Fibroblast of lung (primary cell): ENCODE measurements at places on chromosomes 7 and 10. TPM values are rescaled to one million over a fixed set of nuclear protein-coding genes. Genes with fewer than 3 reads are reported as not detected.
A peak's percentile ranks its signal among the peaks of the same experiment; 100 is the strongest.

DNA sequence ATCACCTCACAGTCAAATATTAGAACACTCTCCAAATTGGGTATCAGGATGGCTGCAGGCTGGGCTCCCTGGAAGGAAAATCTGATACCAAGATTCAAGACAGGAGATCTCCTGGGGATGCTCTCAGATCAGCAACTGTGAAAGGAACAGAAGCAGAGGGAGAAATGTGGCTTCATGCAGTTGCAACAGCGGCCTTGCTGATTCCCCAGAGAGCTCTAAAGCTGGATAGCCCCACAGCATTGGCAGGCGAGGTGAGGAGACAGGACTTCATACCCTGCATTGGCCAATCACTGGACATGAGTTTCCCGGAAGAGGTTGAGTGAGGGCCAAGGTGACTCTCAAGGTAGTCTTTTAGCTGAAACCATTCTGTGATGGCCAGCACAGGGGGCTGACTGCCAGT is 190.6 kb downstream of the PTPN20 start:
- DNase-seq, result no peak
- H3K36me3 ChIP-seq, result no peaks in the 10 kb centered on the region
- H3K27me3 ChIP-seq, result no peaks in the 10 kb centered on the region

GRCh38 chr7:13433946-13434345 is 555.5 kb downstream of the ETV1 start:
- no peaks in the 10 kb centered on the region for H3K27me3 ChIP-seq
- no peak overlapping the region for H3K27ac ChIP-seq
- DNase-seq, result no peak
- no peaks in the 10 kb centered on the region for H3K4me1 ChIP-seq

- peak overlapping the region; percentile 41 for H3K27ac ChIP-seq
- peaks cover 5% of the 10 kb centered on the region for H3K4me1 ChIP-seq
- no peaks in the 10 kb centered on the region for H3K27me3 ChIP-seq
- no peak for DNase-seq
- H3K4me3 ChIP-seq, result peak overlapping the region; percentile 74
Observed at GRCh38 chr7:44748948-44749731, 493 bp downstream of the ZMIZ2 start.

DNA sequence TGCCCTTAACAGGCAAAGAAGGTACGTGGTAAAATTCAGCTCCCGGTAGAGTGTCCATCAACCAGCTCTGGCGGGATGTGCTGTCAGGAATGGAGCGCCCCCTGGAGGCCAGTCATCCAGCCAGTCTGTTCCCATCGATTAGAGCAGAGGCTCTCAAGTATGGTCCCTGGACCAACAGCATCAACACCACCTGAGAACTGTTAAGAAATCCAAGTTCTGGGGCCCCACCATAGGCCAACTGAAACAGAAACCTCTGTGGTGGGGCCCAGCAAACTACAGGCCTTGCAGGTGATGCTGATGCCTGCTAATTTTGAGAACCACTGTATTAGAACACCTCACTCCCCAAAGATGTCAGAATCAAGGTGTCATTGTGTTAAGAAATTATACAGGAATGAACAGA is 109.2 kb downstream of the DPY19L1 start:
- no peak overlapping the region for H3K27ac ChIP-seq
- peak; percentile 14 for DNase-seq
- no peaks in the 10 kb centered on the region for H3K36me3 ChIP-seq

- no peaks in the 10 kb centered on the region for H3K36me3 ChIP-seq
- peaks cover 3% of the 10 kb centered on the region for H3K27me3 ChIP-seq
- H3K4me3 ChIP-seq, result no peak overlapping the region
- no peak overlapping the region for H3K27ac ChIP-seq
Observed at GRCh38 chr7:120825576-120825975, 32.4 kb downstream of the TSPAN12 start.

DNA sequence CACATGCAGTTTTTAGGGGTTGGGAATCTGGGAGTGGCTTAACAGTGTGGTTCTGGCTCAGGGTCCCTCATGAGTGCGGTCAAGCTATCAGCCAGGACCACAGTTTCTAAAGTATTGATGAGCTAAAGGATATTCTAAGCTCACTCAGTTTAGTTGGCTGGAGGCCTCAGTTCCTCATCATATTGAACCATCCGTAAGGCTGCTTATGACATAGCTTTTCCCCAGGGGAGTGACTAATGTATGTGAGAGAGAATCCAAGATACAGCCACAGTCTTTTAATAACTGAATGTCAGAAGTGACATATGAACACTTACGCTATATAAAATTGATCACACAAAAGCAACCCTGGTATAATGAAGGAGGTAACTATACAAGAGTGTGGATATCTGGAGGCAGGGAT is 245.3 kb downstream of the POLR1F start:
- H3K36me3 ChIP-seq, result no peaks in the 10 kb centered on the region
- H3K27ac ChIP-seq, result no peak overlapping the region
- no peak for DNase-seq

- peaks cover 26% of the 10 kb centered on the region for H3K36me3 ChIP-seq
- H3K4me1 ChIP-seq, result peaks cover 43% of the 10 kb centered on the region
- no peaks in the 10 kb centered on the region for H3K27me3 ChIP-seq
- no peak overlapping the region for H3K27ac ChIP-seq
Observed at GRCh38 chr10:103651333-103651732, 157.8 kb downstream of the NEURL1 start.

- H3K27me3 ChIP-seq, result no peaks in the 10 kb centered on the region
- peak; percentile 90 for DNase-seq
- no peaks in the 10 kb centered on the region for H3K4me1 ChIP-seq
- H3K36me3 ChIP-seq, result no peaks in the 10 kb centered on the region
Observed at GRCh38 chr7:135994466-135995205, 17.5 kb upstream of the MTPN start.

DNA sequence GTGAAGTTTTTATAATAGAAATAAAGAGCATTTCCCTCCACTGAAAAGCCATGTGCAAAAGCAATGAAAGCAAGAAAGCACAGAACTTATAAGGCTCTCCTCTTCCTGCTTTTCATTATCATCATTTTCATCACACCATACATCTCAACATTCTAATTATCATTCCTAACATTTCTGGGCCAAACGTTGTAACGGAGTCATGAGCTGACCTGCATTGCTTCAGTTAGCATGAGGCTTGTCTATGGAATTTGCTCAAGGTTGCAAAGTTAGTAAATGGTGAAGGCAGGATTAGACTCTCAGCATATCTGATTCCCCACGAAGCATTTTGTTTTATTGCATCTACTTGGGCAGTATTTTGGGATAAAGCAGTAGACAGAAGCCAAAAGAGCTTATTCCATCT is 11.4 kb downstream of the SCIN start:
- peaks cover 4% of the 10 kb centered on the region for H3K27me3 ChIP-seq
- H3K36me3 ChIP-seq, result no peaks in the 10 kb centered on the region
- no peaks in the 10 kb centered on the region for H3K4me1 ChIP-seq
- no peak overlapping the region for H3K27ac ChIP-seq

SFRP4 gene
- total RNA-seq, result 7.3 and 54.2 TPM in 2 replicates

CRCP gene
- total RNA-seq, result 27.7 and 38.3 TPM in 2 replicates

GPR146 gene
- 3.1 and 3.3 TPM in 2 replicates for total RNA-seq

ERVW-1 gene
- total RNA-seq, result not detected in 2 replicates

OR2A12 gene
- total RNA-seq, result not detected in 2 replicates
